ENCODE measurements at places on chromosomes 7 and 10. TPM values are rescaled to one million over a fixed set of nuclear protein-coding genes. Genes with fewer than 3 reads are reported as not detected.

The ZNF736 gene
- total RNA-seq = 4.1 TPM

The SEMA3A gene
- total RNA-seq = 1.9 TPM

The AOC1 gene
- total RNA-seq = 0.36 TPM

The FAM24B gene
- 0.55 TPM for total RNA-seq

The TMEM236 gene
- total RNA-seq = 0.66 TPM

The TMEM225B gene
- total RNA-seq = not detected

The SPACDR gene
- total RNA-seq = 0.88 TPM

The ASAH2B gene
- total RNA-seq = 6.8 TPM

The SPDYE1 gene
- total RNA-seq = not detected

The SPDYE6 gene
- total RNA-seq = not detected

The LHFPL3 gene
- total RNA-seq = not detected

The EN2 gene
- 0.11 TPM for total RNA-seq

The SPDYE5 gene
- not detected for total RNA-seq

The IL6 gene
- 0.69 TPM for total RNA-seq

DNA sequence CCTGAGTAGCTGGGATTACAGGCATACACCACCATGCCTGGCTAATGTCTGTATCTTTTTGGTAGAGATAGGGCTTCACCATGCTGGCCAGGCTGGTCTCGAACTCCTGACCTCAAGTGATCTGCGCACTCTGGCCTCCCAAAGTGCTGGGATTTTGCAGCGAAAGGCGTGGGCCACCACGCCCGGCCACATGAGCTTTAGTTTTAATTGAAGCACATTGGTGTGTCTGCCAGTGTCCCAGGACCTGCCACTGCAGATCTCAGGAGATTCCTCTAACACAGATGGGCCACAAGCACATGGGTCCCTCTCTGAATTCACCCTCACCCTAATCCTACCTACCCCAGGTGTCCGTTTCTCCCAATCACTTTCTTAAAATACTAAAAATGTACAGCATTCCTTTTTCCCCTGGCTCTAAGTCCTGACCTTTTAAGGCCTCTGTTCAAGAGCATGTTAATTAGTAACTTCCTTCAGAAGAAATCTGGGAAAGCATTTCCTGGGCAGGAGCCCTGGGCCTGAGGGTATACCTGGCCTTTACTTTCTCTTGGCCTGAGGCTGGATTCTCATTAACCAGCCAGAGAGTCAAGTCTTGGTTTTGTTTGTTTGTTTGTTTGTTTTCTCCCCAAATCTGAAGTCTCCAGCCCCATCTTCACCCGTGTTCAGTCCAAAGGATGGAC, 82.6 kb downstream of the PRPF18 start:
- no peak for DNase-seq

DNA sequence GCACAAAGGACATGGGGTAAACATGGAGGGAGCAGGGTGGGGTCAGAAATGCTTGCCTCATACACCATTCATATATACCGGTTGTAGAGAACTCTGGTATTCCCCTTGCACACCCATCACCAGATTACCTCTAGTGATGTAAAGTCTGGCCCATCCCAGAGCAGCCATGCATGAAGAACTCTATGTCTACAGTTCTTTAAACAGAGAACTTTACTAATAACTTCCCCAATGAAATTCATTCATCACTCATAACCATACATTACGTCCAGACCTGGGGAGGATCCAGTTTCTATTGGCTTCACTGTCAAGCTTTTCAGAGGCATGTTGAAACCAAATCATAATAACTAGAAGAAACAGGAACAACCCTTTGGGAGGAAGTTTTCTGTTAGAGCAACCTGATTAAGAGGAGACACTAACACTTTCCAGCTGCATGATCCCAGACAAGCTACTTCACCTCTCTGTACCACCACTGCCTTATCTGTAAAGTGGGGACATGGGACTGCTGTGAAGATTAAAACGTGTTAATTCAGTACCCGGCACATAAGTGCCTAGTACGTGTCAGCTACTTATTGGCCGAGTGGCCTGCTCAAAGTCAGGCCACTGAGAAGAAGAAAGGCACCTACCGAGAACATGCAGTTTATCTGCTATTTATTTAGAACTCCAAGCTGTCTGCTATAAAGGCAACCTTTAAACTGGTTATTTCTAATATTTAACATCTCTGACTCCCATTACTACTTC, 59.7 kb downstream of the IGF2BP3 start:
- DNase-seq = no peak

DNA sequence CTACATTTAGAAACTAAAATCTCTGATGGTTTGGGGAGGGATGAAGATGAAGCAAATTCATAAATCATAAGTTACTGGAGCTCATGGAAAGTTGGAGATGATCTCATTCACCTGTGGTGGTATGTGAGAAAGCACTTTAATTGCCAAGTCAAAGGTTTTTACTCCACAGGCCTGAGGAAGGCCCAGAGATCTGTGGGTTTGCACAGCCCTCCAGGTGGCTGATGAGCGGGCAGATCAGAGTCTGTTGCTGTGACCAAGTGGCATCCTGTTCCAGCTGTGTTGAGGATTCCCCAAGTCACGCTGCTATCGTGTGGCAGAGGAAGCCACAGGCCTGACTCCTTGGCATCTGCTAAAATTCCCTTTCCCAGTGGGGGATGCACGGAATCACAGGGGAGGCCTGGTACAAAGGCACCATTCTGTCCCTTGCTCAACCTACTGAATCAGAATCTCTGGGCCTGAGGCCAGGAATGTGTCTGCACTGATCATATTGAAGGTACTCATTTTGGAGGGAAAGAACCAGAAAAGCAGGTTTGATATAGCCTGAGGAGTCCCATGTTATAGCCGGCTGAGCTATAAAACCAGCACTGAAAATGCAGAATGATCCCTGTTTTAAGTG, 19.7 kb upstream of the DDC start:
- no peak for DNase-seq

DNA sequence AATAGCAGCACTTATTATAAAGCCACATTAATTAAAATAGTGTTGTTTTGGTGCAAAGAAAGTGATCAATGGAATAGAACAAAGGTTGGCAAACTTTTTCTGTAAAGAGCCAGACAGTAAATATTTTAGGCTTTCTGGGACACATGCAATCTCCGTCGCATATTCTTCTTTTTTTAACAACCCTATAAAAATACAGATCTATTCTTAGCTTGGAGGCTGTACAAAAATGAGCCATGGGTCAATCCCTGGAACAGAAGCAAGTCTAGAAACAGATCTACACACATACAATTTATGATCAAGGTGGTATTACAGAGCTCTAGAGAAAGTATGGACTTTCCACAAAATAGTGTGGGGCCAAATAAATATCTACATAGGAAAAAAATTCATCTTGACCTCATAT, 71.8 kb downstream of the ARHGAP21 start:
- no peak for DNase-seq

DNA sequence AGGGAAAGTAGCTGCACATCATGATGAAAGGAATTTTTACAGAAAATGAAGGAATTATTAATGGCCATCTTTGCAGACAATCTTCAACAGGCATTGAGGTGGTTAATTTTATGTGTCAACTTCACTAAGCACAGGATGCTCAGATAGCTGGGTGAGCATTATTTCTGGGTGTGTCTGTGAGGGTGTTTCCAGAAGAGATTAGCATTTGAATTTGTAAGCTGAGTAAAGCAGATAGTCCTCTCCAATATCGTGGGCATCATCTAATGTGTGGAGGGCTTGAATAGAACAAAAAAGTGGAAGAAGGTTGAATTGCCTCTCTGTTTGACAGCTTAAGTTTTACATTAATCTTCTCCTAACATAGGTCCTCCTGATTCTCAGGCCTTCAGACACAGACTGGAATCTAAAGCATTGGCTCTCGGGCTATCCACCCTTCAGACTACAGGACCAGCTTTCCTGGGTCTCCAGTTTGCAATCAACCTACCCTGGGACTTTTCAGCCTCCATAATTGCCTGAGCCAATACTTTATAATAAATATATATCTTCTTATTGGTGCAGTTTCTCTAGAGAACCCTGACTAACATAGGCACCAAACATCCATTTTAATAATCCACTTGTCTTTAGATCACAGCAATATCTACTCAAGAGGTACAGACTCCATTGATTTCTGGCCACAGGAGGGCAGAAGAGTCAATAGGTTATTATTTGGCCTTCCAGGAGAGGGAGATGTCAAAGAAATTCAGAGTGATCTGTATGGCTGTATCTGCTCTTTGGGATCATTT, 10.5 kb upstream of the CRPPA start:
- DNase-seq = no peak

DNA sequence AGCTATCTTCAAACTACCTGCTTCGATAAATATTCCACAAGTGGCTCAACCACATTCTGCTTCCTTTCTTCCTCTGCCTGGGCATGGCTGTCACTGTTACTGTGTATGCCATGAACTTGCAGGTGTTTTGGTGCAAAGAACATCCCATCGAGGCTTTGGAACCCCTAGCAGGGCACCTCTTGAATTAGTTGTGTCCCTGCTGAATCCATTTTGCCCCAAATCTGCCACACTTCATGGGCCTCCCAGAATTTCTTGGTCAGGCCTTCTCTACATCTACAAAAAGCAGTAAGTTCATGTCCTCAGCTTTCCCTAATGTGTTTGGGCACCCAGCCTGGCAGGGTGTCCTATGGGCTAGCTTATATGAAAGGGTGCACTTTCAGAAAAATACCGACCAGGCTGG, 53.6 kb downstream of the AKR1B1 start:
- no peak for DNase-seq

GRCh38 chr10:132787495-132788179, 1.7 kb upstream of the NKX6-2 start:
- DNase-seq = no peak

- DNase-seq = no peak
Observed at GRCh38 chr7:55117286-55117685, 98.5 kb downstream of the EGFR start.

DNA sequence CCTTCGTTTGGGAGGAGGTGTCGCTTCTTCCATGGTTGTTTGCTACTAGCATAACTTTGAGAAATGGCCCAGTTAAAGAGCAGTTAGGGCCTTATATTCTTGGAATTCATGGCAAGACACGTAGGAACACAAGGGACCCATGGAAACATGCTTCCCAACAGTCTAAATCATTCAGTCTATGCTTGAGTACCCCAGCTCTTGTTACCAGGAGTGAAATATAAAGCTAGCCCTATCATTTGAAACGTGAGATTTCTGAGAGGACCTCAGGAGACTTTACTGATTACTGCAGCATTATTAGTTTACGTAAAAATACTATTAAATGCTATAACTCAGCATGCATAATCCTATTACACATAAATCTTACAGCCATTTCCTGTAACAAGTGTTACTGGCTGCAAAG, 328.6 kb upstream of the CDC14C start:
- DNase-seq = no peak

- no peak for DNase-seq
Observed at GRCh38 chr10:95837783-95838182, 70.0 kb upstream of the CC2D2B start.

DNA sequence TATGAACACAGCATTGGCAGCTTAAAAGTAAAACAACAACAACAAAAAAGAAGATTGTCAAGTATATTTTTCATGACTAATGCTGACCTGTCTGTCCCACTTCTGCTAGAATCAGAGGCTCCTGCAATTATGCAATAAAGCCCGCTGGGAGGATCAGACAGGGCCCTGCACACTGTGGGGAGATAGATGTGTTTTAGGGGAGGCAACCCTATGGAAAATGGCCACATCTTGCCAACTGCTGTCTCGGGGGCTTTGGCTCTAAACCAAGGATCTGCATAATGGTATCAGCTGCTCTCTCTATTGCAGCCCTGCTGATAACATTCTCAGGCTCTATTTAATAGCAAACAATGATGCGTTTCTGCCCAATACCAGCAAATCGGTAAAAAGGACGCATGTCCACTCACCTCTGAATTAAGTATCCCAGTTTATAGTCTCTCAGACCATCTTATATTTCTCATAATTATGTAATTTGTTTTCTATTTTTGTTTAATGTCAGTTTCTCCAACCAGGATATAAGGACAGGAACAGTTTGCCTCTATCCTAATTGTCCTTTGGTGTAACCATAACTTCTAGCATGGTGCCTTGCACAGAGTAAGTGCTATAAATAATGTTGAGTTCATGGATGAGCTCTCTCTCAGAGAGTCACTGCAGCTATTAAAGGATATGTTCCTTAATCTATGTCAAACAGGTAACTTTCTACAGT, 15.3 kb upstream of the PRKAR2B start:
- no peak for DNase-seq

DNA sequence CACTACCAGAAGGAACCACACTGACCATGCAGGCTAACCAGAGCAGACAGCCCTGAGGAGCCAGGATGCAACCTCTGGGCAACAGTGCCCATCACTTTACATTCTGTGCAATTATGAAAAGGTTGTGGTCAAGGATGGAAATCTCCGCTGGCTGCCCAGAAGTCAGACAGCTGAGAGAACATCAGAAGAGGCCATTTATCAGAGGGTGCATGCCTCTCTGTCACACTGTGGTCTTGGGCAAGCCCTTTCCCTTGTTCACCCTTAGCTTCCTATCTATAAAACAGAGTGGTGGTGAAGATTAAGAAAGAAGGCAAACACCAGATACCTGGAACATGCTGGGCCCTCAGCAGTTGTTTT, 120.7 kb upstream of the GDF10 start:
- DNase-seq = no peak

DNA sequence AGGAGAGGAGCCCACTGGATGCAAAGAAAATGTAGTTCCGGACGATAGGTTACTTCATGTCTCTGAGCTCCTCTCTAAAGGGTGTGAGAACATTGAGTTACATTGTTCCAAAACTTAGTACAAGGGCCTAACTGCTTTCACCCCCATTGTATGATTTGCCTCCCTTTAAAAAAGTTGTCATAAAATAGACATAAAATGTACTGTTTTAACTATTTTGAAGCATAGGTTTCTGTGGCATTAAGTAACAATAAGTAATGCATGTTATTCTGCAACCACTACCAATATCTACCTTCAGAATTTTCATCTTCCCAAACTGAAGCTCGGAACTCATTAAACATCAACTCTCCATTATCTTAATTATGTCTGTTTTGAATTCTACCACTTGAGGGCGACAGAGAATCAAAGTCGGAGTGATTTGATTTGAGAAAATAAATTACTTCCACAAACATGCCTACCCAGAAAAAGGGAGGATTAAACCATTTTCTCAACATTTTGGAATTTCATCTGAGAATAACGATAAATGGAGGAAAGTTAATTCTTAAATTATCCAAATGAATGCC, 2.7 kb downstream of the IGFBP1 start:
- no peak for DNase-seq

DNA sequence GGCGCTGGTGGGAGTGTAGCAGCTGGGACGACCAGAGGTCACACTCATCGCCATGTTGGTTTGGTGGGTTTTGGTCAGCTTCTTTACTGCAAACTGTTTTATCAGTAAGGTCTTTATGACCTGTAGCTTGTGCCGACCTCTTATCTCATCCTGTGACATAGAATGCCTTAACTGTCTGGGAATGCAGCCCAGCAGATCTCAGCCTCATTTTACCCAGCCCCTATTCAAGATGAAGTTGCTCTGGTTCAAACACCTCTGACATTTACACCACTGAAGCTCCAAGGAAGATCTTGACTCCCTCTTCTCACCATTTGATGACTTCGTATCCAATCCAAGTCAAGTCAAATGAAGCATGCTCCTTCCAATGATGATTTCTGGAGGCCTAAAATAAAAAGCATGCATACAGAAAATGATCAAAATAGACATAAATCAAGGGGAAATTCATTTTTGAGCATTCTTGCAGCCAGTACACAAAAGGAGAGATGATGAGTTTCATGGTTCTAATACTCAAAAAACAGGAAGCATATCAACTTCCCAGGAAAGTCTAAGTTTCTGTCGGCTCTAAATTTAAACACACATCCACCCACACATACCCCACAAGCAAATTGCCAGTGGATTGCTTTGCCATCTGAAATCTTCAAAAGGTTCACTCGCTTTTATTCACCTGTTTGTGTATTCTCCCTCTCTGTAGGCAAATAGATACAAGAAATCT, 2.4 kb upstream of the PSMG3 start:
- DNase-seq = no peak

- DNase-seq = no peak
Observed at GRCh38 chr10:43174969-43175368, 36.7 kb downstream of the CSGALNACT2 start.

Measured in left ventricle myocardium inferior (tissue), 1 donor.